ENCODE measurements at places on chromosomes 1 and 21.

GRCh38 chr1:154304664-154305337, 16.1 kb upstream of the AQP10 start:
- DNase-seq = no peak

DNA sequence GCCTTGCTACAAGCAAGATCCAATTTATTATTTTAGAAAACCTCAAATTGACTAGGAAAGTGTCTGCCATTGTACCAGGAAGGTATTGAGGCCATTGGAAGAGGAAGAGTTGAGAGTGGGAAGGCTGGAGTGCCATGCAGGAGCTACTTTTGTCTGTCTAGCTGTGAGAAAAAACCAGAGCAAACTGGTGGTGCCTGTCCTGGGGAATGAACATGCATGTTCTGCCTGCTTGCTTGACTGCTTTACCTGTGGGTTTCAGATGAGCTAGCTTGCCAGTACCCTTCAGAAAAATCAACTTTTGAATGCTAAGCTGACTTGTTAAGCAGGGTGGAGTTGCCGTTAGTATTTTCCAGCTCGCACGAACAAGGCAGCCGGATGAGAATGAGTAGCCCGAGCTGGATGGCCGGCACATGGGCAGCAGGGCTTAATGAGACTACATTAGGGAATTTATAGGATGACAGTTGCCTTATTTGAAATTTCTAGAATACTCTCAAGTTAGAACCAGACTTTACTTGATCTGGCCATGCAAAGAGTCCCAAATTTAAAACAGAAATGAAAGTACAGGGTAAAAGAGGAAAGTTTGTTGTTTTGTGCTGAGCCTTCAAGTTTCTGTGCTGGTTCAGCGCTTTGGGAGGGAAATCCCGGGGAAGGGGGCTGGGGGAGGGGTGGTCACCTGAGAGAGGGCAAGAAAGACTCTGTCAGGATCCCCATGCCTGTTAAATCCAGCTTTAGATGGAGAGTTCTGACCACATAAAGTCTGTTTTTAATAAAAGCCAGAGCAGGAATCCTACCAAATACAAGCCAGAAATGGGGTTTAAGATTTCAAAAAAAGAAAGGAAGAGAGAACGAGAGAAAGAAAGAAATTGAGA, 29.6 kb upstream of the C1orf105 start:
- DNase-seq = no peak

- DNase-seq = no peak
Observed at GRCh38 chr1:61424382-61424781, 300.6 kb downstream of the TM2D1 start.

DNA sequence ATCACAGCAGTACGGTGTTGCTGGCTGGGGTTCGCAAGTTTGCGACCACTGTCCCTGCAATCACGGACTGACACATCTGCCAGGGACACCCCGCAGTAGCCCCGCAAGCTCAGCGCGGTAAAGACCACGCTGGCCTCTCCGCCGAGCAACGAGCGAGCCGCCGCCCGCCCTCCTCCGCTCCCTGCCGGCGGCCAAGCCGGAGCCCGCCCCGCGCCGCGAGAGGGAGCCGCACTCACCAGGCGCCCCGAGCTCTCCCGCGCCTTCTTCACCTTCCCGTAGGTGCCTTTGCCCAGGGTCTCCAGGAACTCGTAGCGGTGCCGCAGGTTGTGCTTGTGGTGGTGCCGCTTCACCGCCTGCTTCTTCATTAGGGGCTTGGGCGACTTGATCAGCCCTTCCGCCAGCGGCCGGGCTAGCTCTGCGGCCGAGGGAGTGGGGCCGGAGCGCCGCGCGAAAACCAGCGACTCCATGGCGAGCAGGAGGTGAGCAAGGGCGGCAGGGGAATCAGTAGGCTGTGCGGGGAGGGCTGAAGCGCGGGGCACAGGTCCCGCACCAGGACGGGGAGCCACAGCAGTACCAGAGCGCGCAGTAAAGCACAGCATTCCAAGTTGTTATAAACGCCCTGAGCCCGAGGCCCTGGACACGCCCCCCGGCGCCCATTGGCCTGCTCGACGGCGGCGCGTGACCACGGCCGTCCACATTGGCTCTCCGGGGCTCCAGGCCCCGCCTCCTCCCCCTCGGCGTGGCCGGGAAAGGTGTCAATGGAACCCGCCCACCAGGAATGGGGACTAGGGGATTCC, at the start of gene NUAK2:
NUAK2 (minus strand) TSS at position 584 of the 797 bp plus-strand sequence; CDS start at position 467, 117 bp downstream.
- DNase-seq = peak; percentile 85

GRCh38 chr21:38769191-38769780, 36.4 kb upstream of the ETS2 start:
- no peak for DNase-seq

DNA sequence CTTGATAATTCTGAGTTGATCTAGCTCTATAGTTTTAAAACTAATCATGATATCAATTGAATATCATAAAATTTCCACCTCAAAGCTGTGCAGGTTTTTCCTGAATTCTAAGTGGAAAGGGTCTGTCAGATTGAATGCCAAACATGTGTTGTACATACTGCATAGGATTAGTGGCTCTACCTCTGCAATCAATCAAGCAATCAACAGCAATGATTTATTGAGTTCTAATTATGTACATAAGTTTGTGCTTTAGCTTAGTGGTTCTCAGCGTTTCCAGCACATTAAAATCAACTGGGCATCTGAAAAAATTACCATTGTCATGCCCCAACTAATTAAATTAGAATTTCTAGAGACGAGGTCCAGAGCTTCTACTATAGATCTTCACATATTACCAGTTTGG, 251.5 kb downstream of the BACH1 start:
- DNase-seq = no peak

DNA sequence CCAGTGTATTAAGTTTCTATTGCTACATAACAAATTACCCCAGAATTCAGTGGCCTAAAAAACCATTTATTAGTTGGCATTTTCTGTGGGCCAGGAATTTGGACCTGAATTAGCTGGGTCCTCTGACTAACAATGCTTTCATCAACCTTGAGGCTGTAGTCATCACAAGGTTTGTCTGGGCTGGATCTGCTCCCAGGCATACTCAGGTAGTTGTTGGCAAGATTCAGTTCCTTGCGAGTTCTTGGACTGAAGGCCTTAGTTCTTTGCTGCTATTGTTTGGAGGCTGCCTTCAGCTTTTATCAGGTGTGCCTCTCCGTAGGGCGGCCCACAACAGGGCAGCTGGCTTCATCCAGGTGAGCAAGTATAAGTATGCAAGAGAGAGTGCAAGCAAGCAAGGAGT, 31.4 kb upstream of the DEPDC1 start:
- DNase-seq = no peak

DNA sequence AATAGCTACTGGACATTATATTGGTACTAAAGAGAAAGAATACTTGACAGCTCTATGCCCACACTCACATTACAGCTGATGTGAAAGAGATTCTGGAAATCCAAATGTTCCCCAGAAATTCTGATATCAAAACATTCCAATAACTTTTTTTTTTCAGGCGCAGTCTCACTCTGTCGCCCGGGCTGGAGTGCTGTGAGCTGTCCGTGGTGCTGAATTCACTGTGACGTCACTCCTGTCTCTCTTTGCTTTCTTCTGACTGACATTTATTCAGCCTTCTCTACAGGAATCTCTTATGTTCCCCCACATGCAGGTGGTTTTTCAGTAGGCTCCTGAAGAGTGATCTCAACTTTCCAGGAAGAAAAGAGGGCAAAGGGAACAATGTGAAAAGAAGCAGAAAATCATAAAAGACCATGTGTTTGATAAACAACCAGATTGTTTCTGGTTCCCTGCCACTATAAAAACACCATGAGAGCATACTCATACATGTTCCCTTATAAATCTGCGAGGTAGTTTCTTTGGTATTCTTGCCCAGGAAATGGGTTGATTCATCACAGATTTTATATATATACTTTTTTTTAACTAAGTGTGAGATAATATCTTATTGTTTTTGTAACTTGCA, 6.2 kb downstream of the S100A7A start:
- DNase-seq = no peak

- DNase-seq = no peak
Observed at GRCh38 chr1:114164840-114165543, 11.3 kb upstream of the SYT6 start.

GRCh38 chr1:81174811-81175476, 625.8 kb upstream of the ADGRL2 start:
- DNase-seq = no peak

DNA sequence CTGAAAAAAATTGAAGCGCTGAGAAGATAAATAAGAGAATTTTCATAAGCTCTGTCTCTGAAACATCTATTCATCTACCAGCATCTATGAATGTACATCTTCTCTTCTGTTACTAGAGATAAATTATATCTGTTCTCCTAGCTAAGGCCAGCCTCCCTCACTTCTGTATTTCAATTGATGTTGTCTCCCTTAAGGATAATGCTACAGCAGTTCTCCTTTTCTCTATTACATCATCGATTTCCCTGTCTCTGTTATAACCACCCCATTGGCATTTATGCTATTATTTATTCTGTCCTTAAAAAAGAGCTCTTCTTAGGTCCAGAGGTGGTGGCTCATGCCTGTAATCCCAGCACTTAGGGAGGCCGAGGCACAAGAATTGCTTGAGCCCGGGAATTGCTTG, 42.9 kb upstream of the TMCO2 start:
- no peak for DNase-seq

DNA sequence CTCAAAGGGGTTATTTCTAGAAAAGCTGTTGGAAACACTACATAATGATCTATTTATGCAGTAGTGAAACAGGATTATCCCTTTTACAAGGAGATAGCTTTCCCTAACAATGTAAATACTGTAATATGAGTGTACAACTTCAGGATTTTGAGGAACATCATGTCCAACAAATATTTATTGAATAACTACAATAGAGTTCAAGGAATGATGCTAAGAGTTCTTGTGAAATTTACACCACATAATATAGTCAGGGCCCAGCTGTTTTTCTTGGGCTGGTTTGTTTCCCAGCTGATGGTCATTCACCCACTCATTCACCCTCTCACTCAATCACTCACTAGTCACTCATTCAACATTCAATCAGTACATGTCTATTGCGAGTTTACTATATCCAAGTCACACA, 12.3 kb upstream of the LYPLAL1 start:
- DNase-seq = no peak

DNA sequence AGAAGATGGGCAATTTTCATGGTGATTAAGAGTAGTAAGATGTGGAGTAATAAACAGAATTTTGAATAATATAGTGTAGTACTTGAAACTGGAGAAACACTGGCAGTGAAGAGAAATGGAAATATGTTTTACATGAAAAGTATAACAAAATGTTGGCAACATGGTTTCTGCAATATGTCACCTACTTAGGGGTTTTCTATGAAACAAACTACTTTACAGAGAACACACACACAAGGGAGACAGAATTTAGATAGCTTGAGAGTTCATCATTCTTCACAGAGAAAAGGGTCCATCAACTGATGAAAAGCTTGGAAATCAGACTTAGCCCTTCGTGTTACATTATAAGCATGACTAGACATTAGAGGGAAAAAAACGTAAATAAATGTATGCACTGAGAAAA, 135.2 kb downstream of the EIF4G3 start:
- no peak for DNase-seq

DNA sequence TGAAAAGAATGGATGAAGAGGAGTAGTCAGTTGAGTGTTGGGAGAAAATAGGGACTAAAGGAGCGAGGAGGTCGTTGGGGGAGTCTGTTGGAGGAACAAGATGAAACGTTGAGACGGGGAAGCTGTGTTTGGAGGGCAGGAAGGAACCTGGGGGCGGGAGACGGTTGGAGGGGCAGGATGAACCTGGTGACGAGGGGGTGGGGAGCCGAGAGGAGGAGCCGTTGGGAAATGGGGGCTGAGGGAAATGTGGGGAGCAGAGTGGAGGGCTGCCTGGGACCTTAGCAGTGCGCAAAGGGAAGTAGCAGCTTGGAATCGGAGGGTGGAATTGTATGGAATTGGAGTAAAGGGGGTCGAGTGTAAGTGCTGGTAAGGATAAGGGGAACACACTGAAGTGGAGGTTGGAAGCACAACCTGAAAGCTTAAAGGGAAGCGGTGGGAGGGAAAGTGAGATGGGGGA, 630 bp downstream of the MTF2 start:
- DNase-seq = peak; percentile 3

- DNase-seq = no peak
Observed at GRCh38 chr1:75233302-75233929, 99.2 kb downstream of the LHX8 start.

DNA sequence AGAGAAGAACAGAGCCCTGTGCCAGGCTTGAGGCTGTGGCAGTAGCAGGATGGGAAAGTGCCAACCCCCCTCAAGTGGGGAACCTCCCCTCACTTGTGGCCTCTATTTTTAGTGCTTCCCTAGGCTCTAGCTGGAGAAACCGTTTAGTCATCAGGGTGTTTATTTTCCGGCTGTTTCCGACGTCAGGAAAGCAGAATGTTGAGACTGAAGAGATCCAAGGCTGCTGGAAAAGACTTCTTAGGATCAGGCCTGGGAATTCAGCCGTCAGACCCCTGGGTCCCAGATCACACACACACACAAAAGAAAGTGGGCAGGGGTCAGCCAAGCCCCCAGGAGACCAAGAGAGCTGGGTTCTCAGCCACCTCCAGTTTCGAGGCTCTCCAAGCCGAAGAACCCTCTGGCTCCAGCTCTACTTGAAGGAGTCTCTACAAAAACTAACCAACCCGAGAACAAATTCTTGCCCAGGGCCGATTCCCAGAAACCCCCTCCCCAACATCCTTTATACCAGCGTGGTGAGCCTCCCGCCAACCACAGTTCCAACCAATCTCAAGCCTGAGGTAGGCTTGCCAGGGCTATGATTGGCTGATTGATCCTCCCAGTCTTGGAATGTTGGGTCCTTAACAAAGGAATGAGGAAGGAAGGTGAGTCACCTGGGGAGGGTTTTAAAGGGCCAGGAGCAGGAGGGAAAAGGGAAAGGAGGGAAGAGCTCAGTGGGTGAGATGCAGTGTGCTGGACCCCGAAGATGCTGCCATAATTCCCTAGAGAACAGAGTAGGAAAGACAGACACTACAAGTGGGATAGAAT, 2.5 kb upstream of the MEF2D start:
- DNase-seq = peak; percentile 56

GRCh38 chr1:196488579-196488978, 119.7 kb downstream of the KCNT2 start:
- no peak for DNase-seq

DNA sequence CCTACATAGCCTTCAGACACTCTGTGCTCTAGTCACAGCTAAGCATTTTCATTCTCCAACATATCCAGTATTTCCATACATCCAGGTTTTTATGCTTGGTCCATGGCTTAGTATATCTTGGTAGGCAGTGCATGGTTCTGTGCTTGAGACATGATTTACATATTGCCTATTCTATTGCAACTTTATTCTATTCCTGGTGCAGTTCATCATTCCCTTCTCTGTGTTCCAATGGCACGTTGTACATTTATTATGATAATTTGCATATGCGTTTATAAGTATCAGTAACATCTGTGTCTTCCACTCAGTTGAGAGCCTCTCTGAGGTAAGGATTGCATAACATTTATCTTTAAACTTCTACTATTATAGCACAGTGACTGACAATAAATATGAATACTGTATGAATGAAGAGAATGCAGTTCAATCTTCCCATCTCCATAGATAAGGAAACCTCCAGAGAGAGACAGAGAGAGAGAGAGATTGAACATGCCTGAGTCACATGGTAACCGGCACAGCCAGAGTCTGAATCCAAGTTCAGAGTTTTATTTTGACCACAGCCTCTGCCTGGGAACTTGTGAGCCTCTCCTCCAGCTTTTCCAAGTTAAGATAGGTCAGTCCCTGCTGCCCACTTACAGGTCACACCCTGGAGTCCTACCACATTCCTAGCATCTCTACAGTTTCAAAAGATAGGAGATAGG, 41.5 kb downstream of the PLPPR5 start:
- no peak for DNase-seq
